Gastroesophageal sphincter (tissue), 4 donors: ENCODE measurements at places on chromosomes 2 and 18. TPM values are rescaled to one million over a fixed set of nuclear protein-coding genes. Genes with fewer than 3 reads are reported as not detected.

GRCh38 chr18:24942144-24942543, 409.8 kb downstream of the ZNF521 start:
- no peak for ATAC-seq

Gene NMUR1
- total RNA-seq: 2.2 TPM

- no peak for ATAC-seq
These were observed 729.4 kb downstream of the RNF144A start for GRCh38 chr2:7646661-7647060.

- ATAC-seq: no peak
These were observed 3.7 kb upstream of the EMILIN2 start for GRCh38 chr18:2843146-2843545.

DNA sequence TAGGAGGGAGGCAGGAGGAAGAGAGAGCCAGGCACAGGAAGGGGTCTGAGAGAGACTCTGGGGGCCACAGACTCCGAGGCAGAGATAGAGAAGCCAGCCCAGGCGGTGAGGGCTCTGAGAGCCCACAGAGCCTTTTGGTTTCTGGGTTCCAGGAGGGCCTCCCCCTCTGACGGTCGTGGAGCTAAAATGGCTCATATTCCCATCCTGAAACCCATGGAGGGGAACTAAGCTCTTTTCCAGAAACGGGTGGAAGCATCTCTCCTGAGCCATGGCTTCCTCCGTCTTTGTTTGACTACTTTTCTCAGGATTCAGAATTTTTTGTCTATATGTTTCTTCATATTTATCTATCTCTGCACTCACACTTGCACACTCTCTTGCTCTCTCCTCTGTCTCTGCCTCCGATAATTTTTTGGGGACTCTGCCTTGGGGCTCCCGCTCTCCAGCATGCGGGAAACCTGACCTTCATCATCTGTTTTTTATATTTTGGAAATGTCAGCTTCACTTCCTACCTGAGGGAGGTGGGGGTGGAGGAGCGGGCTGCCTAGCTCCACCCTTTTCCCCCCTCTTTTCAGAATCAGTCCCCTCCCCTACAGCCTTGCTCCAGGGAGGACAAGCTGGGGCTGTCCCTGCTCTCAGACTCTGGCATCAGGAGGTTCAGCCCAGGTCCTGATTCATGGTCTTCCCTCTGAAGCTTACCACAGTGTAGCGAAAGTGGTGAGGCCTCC, 5.0 kb upstream of the PKDCC start:
- no peak for ATAC-seq

Gene ERBB4
- total RNA-seq: 0.16 TPM

DNA sequence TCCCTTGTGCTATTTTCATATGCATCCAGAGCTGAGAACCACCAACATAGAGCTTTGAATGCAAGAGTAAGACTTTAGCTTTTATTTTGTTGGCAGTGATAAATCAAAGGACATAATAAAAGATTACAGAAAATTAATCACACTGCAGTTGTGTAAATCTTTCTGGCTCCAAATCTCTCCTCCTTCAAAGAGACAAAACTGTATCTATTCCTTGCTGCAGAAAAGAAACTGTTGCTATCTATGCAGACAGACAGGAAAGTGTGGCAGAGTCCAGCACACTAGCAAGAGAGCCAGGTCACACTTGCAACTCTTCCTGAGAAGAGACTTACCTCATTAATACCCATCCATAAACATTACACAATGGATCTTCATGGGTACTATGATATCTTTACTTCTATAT, 57.5 kb downstream of the DTNB start:
- ATAC-seq: no peak

DNA sequence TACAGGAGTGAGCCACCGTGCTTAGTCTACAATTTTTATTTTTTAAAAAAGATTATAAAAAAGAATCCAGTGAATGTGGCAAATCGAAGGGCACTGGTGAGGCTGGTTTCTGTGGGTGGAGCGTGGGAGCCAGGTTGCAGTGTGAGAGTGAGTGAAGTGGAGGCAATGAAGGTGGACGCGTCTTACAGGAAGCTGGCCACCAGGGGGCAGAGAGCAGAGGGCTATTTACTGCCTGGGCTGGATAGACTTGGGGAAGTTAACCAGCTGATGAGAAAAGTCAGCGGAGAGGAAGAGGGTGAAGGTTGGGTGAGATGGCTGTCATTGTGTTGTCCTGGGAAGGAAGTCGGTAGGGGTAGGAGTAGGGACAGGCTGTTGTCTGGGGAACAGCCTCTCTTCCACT, 6.8 kb downstream of the SCTR start:
- no peak for ATAC-seq

Gene NEMP2
- 2.4 TPM for total RNA-seq

GRCh38 chr18:44536046-44536445, 144.6 kb upstream of the SETBP1 start:
- no peak for ATAC-seq

Gene TACR1
- 2.0 TPM for total RNA-seq

- ATAC-seq: no peak
These were observed 23.0 kb downstream of the FAM171B start for GRCh38 chr2:186716899-186717298.
